ENCODE measurements at places on chromosomes 13 and 19.

GRCh38 chr19:58560921-58561320, 2.5 kb upstream of the UBE2M start:
- H3K4me1 ChIP-seq, result peaks cover 21% of the 10 kb centered on the region
- H3K4me3 ChIP-seq, result no peak overlapping the region
- no peak overlapping the region for H3K27ac ChIP-seq
- no peak for DNase-seq
- H3K36me3 ChIP-seq, result peaks cover 3% of the 10 kb centered on the region

GRCh38 chr19:16911046-16911445, 22.2 kb downstream of the F2RL3 start:
- no peaks in the 10 kb centered on the region for H3K27me3 ChIP-seq
- no peak overlapping the region for H3K27ac ChIP-seq
- H3K4me3 ChIP-seq, result no peak overlapping the region
- no peaks in the 10 kb centered on the region for H3K4me1 ChIP-seq
- DNase-seq, result no peak

DNA sequence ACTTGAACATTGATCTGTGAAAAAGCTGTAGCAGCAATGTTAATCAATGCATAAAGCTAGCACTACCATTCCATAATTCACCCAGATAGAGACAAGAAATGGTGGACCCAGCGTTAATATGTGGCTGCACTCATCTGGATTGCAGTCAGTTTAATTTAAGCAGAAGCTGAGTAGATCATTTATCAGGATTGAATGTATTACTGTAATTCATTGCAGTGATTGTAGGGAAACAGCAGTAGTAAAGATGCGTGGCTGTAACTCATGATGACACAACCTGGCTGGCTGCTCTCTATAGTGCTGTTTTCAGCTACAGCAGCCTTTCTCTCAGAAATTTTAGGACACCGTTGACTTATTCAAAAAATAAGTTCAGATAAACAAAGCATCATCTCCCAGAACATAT, 499.5 kb upstream of the SLITRK6 start:
- H3K36me3 ChIP-seq, result no peaks in the 10 kb centered on the region
- H3K27ac ChIP-seq, result no peak overlapping the region
- H3K27me3 ChIP-seq, result no peaks in the 10 kb centered on the region
- no peaks in the 10 kb centered on the region for H3K4me1 ChIP-seq
- H3K4me3 ChIP-seq, result no peak overlapping the region

- no peak overlapping the region for H3K4me3 ChIP-seq
- H3K4me1 ChIP-seq, result no peaks in the 10 kb centered on the region
- no peaks in the 10 kb centered on the region for H3K36me3 ChIP-seq
- no peaks in the 10 kb centered on the region for H3K27me3 ChIP-seq
Observed at GRCh38 chr13:101289764-101290163, 126.5 kb downstream of the NALCN start.

GRCh38 chr13:50594276-50595051, 249.0 kb downstream of the DLEU7 start:
- no peaks in the 10 kb centered on the region for H3K27me3 ChIP-seq
- peaks cover 37% of the 10 kb centered on the region for H3K4me1 ChIP-seq
- H3K4me3 ChIP-seq, result no peak overlapping the region
- no peak for DNase-seq
- no peak overlapping the region for H3K27ac ChIP-seq

- no peak overlapping the region for H3K27ac ChIP-seq
- no peak for DNase-seq
- no peak overlapping the region for H3K4me3 ChIP-seq
- no peaks in the 10 kb centered on the region for H3K36me3 ChIP-seq
Observed at GRCh38 chr19:17646441-17646840, 41.7 kb downstream of the UNC13A start.

Measured in GM23248 (cell line).